ENCODE measurements at places on chromosomes 6 and 20.

DNA sequence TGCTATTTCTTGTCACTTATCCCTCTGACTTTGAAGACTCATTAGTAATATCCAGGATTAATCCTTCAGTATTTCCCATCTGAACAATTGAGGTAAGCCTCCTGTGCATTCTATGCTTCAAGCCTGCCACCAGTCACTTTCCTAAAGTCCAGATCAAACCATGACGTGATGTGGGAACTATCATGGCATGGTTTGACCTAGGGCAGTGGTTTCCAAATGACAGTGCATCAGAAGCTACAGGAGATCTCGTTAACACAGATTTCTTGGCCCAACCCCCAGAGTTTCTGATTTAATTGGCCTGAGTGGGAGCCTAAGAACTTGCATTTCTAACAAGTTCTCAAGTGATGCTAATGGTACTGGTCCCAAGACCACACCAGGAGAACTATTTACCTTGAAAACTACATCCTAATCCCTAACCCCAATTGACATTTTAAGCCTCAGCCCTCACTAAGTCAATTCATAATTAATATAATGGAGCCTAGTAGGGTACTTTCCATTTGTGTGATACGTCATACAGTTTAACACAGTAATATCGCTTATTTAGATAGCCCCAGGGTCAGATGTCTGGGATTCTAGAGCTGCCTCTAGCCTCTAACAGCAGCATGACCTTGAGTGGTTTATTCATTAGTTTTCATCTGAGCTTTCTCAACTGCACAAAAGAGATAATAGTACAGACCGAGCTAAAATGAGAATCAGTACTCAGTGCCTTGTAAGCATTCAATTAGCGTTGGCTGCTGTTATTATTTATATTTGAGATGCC, 907.6 kb downstream of the TFAP2A start:
- no peak for DNase-seq

DNA sequence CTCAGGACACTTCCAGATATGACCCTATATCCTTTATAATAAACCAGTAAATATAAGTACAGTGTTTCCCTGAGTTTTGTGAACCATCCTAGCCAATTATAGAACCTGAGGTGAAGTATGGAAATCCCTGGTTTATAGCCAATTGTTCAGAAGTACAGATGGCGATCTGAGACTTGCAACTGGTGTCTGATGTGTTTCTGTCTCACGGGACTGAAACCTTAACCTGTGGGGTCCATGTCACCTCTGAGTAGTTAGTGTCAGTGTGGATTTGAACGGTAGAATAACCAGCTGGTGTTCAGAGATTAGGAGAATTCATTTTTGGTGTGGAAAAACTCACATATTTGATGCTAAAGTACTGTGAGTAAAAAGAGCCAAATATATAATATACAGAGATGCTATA, 606.6 kb downstream of the MAFB start:
- no peak for DNase-seq

DNA sequence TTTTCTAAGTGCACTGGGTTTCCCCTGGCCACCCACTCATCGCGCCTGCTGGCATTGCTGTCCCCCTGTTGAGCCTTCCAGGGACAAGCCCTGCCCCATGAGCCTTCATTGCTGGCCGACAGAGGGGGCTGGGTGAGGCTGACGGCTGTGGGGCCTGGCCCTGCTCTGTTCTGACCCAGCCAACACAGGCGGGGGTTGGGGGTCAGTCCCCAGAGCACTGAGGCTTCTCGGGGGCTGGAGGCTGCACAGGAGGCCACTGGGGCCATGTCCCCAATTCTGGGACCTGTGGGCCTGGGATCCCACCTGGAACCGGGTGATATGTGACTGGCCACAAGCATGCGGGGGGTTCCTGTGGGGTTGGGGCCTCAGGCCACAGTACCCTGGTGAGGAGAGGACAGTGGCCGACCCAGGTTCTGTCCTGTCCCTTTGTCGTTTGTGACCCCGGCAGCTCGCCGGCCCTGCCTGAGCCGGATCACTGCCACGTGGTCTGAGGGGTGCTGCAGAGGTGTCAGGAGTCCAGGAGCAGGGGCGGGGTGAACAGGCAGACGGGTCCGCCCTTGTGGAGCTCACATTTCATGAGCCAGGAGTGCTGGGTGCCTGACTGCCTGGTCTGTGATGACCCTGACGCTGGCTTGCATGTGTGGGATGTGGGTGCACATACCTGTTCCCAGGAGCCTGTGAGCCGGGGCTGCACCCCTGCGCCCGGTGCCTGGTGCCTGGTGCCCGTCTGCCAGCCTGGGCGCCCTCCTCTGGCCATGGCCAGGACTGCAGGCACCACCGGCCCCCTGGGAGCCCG, 2.1 kb upstream of the COL20A1 start:
- peak; percentile 50 for DNase-seq

GRCh38 chr6:37309046-37309445, 44.7 kb upstream of the RNF8 start:
- DNase-seq = no peak

- DNase-seq = no peak
Observed at GRCh38 chr6:163883984-163884383, 469.5 kb downstream of the QKI start.
